ENCODE measurements at places on chromosomes 13 and 19.
A peak's percentile ranks its signal among the peaks of the same experiment; 100 is the strongest.

- DNase-seq, result no peak
Measured at GRCh38 chr13:105116966-105117365, 1418.5 kb downstream of the EFNB2 start.

DNA sequence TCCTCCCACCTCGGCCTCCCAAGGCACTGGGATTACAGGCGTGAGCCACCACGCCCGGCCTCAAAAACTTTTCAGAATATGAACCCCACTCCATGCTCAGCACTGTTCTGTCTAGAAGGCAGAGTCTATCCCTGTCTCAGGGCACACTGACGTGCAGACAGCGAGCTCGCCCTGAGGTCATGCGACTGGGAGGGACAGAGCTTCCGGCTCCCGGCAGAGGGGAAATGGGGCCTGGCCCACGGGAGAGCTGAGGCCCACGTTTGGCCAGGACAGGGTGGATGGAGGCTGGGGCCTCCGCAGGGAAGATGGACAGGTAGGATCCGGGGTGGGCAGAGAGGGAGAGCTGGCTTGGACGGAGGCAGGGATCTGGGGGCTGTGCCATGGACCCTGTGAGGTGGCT is 2.8 kb upstream of the AZU1 start:
- no peak for DNase-seq

DNA sequence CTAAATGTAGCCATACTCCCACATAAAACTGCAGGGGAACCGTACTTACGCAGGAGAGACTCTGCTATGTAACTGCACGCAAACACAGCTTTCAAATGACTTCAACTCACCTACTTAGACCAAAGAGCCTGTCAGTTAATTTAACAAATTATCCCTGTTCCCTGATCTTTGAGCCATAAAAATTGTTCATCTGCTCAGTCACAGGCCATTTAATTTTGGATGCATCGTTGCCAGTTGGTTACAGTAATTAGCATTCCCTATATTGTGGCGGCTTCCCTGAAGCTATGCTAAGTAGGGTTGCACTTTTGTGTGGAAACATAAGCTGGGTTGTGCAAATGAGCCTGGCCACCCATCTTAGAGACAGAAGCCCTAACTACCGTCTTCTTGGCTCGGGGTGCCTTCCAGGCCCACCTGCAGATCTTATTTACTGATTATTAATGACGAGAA is 21.2 kb upstream of the OBI1 start:
- DNase-seq, result no peak

- no peak for DNase-seq
Measured at GRCh38 chr19:38721979-38722773, 22.1 kb downstream of the CAPN12 start.

DNA sequence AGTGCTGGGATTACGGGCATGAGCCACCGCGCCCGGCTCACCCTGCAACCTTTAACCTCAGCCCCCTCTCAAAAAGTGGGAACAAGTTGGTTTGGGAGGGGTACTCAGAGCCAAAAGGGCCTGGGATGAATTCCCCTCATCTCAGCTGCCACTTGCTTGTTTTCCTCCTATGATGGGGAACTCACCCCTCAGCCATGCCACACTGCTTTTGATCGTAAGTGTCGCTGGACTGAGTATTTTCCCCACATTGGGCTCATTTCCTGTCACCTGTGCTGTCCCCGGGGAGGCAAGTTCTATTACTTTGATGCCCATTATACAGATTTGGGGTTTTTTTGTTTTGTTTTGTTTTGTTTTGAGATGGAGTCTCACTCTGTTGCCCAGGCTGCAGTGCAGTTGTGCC is 6.5 kb downstream of the R3HDM4 start:
- DNase-seq, result no peak

GRCh38 chr13:50128428-50128931 is 113.2 kb downstream of the KCNRG start:
- DNase-seq, result no peak

DNA sequence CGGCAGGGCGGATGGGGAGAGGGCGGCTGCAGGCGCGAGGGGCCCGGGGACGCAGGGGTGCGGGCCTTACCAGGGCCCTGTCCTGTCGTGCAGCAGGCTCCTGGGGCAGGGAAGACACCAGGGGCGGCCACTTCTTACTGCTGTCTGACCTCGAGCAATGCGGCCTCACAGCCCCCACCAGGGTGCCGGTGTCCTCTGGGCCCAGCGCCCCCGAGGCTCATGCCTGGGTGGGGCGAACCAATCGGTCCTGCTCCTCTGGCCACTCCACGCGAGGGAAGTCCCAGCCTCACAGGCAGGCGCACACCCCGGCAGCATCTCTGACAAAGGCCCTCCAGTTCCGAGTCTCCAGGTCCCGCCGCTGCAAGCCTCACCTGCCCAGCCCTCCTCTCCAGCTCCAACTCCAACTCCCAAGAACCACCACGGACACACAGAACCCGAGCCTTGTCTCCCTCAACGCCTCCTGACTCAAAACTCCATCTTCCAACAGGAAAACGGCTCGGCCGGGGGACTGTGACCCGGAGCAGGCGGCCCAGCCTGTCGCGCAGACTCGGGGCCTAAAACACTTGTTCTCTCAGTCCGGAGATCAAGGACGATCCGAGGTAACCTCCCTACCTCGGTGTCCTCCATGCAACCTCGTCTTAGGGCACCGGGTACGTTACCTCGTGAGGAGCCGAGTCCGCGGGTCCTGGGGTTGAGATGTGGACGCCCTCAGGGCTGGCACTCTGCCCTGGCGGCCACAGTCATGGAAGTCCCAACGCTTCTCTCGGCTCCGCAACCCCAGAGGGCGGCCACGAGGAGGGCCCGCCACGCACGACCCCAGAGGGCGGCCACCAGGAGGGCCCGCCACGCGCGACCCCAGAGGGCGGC is 6.5 kb downstream of the FGF22 start:
- DNase-seq, result no peak

DNA sequence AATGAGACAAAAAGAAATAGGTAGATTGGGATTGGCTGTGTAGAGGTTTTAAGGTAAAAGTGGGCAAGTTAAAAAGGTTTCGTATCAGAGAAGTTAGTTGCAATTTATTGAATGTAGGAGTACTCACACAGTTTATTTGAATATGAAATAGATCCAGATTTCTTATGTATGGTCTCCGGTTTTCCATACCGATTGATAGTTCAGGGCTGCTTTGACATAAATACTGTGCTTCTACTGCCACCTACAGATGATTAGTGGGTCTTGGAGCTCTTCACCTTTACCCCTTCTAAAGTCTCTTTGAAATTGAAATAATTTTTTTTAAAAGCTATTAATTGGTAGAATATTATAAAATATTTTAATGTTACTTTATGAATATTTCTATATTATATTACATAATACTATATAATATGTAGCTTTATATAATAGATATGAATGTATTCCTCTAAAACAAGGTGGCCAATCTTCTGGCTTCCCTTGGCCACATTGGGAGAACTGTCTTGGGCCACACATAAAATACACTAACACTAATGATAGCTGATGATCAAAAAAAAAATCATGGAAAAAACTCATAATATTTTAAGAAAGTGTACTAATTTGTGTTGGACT is 7.7 kb upstream of the GPR18 start:
- peak; percentile 69 for DNase-seq

DNA sequence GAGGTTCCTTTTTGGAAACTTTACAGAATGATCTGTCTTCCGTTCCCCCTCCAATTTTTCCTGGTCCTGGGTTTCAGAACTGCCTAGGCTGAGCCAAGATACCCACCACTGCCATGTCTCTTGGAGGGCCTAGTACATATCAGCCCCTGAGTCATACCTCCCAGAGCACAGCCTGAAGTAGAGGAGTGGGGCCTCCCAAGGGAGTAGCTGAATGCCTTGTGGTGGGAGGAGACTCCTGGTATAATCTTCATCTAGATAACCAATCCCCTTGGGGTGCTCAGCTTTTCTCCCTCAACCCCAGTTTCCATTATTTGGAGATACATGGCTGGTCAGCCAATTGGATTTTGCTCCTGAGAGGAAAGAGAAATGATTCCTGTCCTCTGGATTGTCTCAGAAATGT is 30.3 kb downstream of the ZNF763 start:
- DNase-seq, result peak; percentile 38

GRCh38 chr13:69028936-69029335 is 1078.7 kb upstream of the ATXN8OS start:
- DNase-seq, result no peak

GRCh38 chr13:75675421-75675820 is 39.3 kb downstream of the LMO7 start:
- DNase-seq, result no peak

DNA sequence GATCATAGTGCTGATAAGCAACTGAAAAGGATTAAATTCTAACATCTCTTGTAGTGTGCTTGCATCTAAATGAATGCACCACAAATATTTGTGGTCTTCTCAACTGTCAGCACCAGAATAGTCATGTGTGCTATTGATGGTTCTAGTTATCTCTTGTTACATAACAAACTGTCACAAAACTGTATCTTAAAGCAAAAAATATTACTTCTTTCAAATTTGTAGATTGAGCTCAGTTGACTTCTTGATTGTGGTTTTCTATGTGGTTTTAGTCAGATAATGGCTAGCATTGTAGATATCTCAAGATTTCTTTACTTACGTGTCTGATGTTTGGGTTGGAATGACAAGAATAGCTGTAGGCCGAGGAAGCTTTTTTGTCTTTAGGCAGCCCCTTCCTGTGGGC is 431.3 kb downstream of the SLITRK6 start:
- no peak for DNase-seq

DNA sequence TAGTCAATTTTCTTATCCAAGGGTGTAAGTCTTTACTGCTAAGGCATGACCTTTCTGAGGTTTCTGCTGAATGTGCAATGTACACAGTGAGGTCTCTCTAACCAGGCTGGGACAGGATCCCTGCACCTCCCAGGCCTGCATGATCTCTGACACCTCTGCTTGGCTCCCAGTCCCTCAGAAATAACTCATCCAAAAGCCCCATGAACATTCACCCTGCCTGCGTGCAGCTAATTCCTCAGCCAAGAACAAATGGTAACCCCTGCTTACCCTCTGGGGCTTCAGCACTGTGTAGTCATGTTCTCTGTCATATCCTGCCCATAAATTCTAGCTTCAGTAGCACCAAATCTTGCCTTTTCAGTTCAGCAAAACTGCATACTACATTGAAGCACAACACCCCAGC is 1146.3 kb upstream of the MIR17HG start:
- peak; percentile 73 for DNase-seq

- DNase-seq, result no peak
Measured at GRCh38 chr19:15962319-15962718, 13.5 kb downstream of the OR10H4 start.

- no peak for DNase-seq
Measured at GRCh38 chr19:33022472-33023116, 42.1 kb downstream of the RHPN2 start.

GRCh38 chr19:33522371-33522662 is 726 bp upstream of the PEPD start:
- no peak for DNase-seq

DNA sequence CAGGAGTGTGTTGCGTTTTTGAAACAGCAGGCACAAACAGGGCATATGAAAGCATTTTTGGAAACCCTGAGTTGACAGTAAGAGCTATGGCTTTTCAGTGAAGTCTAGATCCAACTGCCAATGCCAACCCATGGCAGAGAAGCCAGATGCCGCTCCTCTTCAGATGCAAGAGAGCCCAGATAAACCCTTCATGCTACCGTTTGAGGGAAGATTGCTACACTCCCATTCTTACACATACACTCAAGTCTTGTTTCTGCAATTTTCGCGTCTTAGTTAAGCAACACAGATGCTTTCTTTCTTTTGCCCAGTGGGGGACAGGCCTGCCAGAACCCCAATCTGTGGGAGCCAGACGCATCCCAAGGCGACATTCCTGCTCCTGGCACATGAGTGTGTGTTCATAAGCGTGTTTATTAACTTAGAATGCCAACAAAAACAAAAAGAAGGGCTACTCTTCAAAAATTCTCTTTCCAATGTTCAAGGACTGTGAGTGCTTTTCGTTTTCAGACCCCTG is 10.4 kb downstream of the BORCS8 start:
- DNase-seq, result no peak

- DNase-seq, result peak; percentile 1
Measured at GRCh38 chr13:79237981-79238380, 168.1 kb downstream of the RBM26 start.

DNA sequence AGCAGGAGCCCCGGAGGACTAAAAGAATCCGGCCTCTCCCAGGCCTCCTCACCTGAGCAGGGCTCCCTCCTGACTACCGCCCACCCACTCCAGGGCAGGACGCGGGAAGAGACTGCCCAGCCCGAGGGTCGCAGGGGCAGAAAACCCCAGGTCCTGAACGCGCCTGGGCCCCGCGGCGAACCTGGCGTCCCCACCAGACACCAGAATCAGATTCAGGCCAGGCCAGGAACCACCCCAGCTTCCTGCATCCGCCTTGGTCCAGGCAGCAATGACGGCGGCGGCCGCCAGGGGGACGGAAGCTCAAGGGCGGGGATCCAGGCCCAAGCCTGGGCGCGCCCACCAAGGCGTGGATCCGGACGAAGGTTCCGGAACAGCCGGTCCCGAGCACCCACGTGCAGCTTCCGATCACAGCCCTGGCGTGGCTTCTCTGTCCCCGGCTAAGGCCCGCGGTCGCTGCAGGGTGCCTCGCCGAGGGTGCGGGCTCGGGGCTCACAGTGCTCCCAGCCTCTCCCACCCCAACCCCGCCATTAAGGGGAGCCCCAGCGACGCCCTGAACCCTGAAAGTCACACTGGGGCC is 3.6 kb downstream of the LGALS7 start:
- DNase-seq, result peak; percentile 72

DNA sequence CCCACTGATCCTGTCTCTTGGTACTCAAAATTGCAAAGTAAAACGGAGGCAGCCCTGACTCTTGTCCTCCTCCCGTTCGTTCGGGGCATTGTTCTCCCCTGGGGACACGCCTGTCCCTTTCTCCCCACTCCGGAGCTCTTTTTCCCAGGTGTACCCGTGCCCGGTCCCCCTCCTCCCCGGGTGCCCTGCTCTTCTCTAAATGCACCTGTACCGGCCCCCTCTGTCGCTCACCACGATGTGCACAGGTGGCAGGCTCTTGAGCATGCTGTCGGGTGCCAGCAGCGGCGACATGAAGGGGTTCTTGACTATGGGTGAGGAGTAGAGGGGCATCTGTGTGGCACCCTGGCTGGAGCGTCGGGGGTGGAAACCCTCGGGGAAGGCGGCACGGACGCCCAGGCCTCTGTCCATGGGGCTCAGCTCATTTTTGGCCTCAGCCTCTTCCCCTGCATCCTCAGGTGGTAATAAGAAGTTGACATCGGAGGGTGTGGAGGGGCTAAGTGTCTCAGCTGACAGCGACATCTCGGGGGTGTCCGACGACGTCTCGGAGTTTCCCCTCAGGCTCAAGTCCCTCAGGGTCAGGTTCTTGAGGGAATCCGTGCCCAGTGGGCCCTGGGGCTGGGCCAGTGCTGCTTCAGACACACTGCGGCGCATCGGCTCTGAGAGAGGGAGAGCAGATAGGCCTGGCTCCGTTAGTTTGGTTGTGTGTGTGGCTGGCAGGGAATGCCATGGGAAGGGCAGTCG is 12.4 kb upstream of the CNFN start:
- DNase-seq, result no peak
